ENCODE measurements at places on chromosomes 2 and 18. TPM values are rescaled to one million over a fixed set of nuclear protein-coding genes. Genes with fewer than 3 reads are reported as not detected.

Gene SCLY
- total RNA-seq, result 29.1 TPM

Gene TRAPPC8
- 62.7 TPM for total RNA-seq

Gene CTDP1
- total RNA-seq, result 75.3 TPM

Gene MARCHF7
- 120 TPM for total RNA-seq

Gene MGAT5
- 48.0 TPM for total RNA-seq

Gene NTSR2
- total RNA-seq, result not detected

Gene UGT1A4
- not detected for total RNA-seq

Gene TDRD15
- not detected for total RNA-seq

- H3K4me1 ChIP-seq, result peaks cover 12% of the 10 kb centered on the region
- no peak overlapping the region for H3K4me3 ChIP-seq
- H3K27ac ChIP-seq, result no peak overlapping the region
- no peaks in the 10 kb centered on the region for H3K27me3 ChIP-seq
Observed at GRCh38 chr2:86072271-86072858, 33.3 kb downstream of the POLR1A start.

DNA sequence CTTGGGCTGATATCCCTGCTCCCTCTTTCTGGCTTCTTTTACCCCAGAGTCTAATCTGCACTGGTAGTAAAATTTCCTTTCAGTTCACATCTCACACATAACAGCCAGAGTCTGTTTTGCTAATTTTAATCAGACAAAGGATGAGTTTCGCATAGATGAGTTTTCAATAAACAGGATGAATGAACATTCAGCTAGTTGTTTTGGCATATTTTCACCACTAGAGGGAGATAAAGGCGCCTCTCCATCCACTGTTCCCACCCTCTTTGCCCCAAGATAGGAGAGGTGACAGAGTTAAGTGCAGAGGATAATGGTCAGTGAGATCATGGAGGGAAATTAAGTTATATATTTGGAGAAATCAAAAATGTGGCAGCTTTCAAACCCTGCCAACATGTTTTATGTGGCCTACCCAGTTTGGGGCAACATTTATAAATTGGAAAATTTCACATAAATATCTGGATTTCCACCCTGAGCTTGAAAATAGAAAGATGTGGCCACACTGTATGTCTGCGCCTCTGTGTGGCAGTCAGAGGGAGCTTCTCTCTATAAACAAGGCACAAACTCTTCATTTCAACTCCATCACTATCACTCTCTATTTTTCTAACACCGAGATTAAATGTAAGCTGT, 48.5 kb upstream of the DTNA start:
- no peaks in the 10 kb centered on the region for H3K27me3 ChIP-seq
- no peak for DNase-seq
- H3K36me3 ChIP-seq, result no peaks in the 10 kb centered on the region
- no peak overlapping the region for H3K27ac ChIP-seq
- H3K4me3 ChIP-seq, result no peak overlapping the region

DNA sequence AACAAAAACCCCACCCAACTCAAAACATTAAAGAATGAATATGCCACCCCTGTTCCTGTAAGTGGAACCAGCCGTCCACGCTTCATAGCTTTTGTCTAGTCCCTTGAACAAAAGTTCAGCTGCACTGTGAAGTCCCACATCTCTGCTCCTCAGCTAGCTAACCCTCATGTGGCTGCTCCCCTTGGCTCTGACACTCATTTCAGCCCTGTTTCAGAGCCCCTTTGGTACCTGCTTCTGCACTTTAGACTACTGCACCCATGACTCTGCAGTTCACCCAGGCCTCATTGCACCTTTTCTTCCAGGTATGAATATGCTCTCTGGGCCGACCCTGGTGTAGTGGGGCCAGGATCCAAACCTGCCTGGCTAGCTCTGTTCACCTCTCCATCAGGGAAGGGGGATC, 155.3 kb downstream of the DIS3L2 start:
- no peaks in the 10 kb centered on the region for H3K36me3 ChIP-seq
- H3K27ac ChIP-seq, result no peak overlapping the region
- H3K4me3 ChIP-seq, result no peak overlapping the region
- DNase-seq, result no peak
- no peaks in the 10 kb centered on the region for H3K27me3 ChIP-seq

GRCh38 chr2:234025466-234025865, 25.0 kb upstream of the SPP2 start:
- peaks cover 27% of the 10 kb centered on the region for H3K4me1 ChIP-seq
- no peaks in the 10 kb centered on the region for H3K36me3 ChIP-seq
- peak; percentile 32 for DNase-seq
- H3K4me3 ChIP-seq, result peak overlapping the region; percentile 56
- no peak overlapping the region for H3K27ac ChIP-seq

GRCh38 chr2:168773128-168773527, 29.3 kb upstream of the NOSTRIN start:
- no peaks in the 10 kb centered on the region for H3K4me1 ChIP-seq
- no peak overlapping the region for H3K27ac ChIP-seq
- H3K36me3 ChIP-seq, result no peaks in the 10 kb centered on the region
- no peaks in the 10 kb centered on the region for H3K27me3 ChIP-seq
- no peak overlapping the region for H3K4me3 ChIP-seq
- no peak for DNase-seq

DNA sequence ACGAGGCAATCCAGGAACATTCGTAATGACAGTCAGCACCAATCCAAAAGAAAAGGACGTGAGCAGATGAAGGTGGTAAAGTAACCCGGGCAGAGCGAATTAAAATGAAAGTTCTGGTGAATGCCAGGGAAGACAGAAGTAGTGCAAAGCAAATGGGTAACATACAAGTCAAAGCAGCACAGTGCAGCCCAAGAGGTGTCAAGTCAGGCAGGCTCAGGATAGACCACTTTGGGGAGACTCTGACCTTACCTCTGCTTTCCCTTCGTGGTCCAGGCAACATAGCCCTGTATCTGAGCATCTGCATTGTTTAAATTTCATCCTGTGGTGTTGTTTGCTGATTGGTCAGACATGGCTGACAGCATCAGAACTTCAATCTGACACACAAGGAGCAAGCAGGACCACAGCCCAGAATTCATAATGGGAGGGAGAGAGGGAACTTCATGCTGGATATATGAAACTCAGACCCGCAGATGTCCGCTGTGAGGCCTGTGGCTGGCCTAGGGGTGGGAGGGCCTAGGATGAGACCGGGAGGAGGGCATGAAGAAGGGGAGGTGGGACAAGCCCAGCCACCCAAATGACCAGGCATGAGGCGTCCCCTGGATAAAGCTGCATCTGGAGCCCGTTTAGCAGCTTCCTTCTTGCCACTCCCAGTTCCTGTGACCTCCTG, 285.7 kb downstream of the TCF4 start:
- H3K4me3 ChIP-seq, result no peak overlapping the region
- DNase-seq, result no peak
- no peaks in the 10 kb centered on the region for H3K4me1 ChIP-seq
- no peak overlapping the region for H3K27ac ChIP-seq

GRCh38 chr2:28270456-28271152, 122.1 kb upstream of the FOSL2 start:
- no peak for DNase-seq
- no peak overlapping the region for H3K27ac ChIP-seq
- no peaks in the 10 kb centered on the region for H3K4me1 ChIP-seq
- no peak overlapping the region for H3K4me3 ChIP-seq

- H3K27ac ChIP-seq, result no peak overlapping the region
- H3K4me3 ChIP-seq, result no peak overlapping the region
- no peaks in the 10 kb centered on the region for H3K4me1 ChIP-seq
- H3K36me3 ChIP-seq, result no peaks in the 10 kb centered on the region
- H3K27me3 ChIP-seq, result no peaks in the 10 kb centered on the region
- DNase-seq, result no peak
Observed at GRCh38 chr2:216665717-216666116, 29.6 kb downstream of the IGFBP5 start.

- H3K27me3 ChIP-seq, result no peaks in the 10 kb centered on the region
- H3K4me1 ChIP-seq, result no peaks in the 10 kb centered on the region
- H3K4me3 ChIP-seq, result no peak overlapping the region
- no peak for DNase-seq
Observed at GRCh38 chr2:180999274-180999964, 19.0 kb downstream of the UBE2E3 start.

DNA sequence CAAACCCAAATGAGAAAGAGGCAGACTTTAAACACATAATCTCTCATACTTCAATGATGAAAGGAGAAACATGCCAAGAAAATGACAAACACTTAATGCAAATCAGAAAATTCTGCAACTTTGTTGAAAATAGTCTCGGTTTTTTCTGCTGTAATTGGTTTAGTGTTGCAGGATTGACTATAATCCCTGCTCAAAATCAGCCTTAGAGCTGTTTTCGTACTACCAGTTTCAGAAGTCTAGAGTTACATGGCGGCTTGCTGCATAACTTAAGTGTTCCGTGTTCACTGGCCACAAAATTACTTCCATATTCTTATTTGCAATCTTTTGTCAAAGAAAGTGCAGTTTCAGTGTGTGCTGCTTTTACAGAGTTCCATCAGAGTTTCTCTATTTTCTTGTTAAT, 48.9 kb upstream of the ITGAV start:
- H3K27me3 ChIP-seq, result no peaks in the 10 kb centered on the region
- no peak overlapping the region for H3K4me3 ChIP-seq
- H3K36me3 ChIP-seq, result no peaks in the 10 kb centered on the region
- no peak for DNase-seq

GRCh38 chr2:239804161-239805042, 220.7 kb downstream of the NDUFA10 start:
- no peak for DNase-seq
- H3K27ac ChIP-seq, result no peak overlapping the region
- H3K4me3 ChIP-seq, result no peak overlapping the region
- no peaks in the 10 kb centered on the region for H3K4me1 ChIP-seq
- no peaks in the 10 kb centered on the region for H3K36me3 ChIP-seq

DNA sequence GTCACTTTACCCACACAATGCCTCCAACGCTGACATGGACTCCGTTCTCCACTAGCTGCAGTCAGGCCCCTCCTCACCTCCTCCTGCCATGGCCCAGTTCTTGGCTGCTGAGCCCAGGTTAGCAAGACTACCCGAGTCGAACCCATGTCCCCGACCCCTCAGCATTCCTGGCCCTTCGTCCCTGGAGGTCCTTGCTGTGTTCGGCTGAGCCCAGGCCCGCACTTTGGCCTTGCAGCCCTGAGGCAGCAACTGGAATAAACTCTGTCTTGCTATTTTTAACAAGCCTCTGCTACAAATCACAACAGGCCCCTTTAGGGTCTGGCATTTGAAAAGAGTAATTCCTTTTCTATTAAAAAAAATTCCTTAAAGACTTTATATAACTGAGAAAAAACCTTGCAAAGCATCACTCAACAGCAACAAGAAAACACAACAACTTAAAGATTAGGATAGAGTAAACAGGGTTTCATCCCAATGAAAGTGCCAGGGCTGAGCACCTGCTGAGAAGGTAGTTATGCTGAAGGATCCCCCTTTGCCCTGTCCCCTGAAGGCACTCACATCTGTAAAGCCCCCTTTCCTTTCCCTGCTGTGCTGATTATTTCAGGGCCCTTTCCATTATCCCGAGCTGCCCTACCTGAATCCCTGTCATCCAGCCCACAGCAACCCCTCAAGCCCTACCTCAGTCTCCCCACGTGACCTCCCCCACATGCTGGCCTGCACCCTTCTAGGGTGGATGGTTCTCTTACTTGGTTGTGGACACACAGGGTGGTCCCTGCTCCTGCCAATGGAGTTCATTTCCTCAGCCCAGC, 120.0 kb upstream of the SNTG2 start:
- no peak overlapping the region for H3K4me3 ChIP-seq
- H3K4me1 ChIP-seq, result no peaks in the 10 kb centered on the region
- no peak overlapping the region for H3K27ac ChIP-seq

DNA sequence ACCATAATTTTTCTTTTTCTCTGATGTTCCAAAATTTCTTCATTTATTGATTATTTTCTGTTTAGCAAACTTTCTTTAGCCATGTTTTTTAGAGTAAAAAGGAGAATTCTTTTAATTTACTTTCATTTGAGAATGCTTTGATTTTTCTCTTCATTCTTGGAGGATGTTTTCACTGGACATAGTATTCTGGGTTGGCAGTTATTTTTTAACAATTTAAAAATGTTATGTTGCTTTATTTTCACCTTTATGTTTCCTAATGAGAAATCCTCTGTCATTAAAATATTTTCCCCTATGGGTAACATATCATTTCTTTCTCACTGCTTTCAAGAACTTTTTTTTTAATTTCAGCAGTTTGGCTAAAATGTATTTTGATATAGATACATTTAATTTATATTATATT, 631.4 kb upstream of the CDH2 start:
- no peak overlapping the region for H3K27ac ChIP-seq
- no peaks in the 10 kb centered on the region for H3K4me1 ChIP-seq
- H3K27me3 ChIP-seq, result no peaks in the 10 kb centered on the region
- H3K36me3 ChIP-seq, result no peaks in the 10 kb centered on the region
- DNase-seq, result no peak

GRCh38 chr2:85327160-85327821, 498 bp downstream of the TGOLN2 start:
- H3K36me3 ChIP-seq, result peaks cover 14% of the 10 kb centered on the region
- peak overlapping the region; percentile 92 for H3K27ac ChIP-seq
- peaks cover 31% of the 10 kb centered on the region for H3K4me1 ChIP-seq
- peak overlapping the region; percentile 84 for H3K4me3 ChIP-seq
- peak; percentile 70 for DNase-seq

GRCh38 chr18:44342162-44342561, 338.5 kb upstream of the SETBP1 start:
- no peak overlapping the region for H3K27ac ChIP-seq
- H3K36me3 ChIP-seq, result no peaks in the 10 kb centered on the region
- H3K4me1 ChIP-seq, result no peaks in the 10 kb centered on the region

DNA sequence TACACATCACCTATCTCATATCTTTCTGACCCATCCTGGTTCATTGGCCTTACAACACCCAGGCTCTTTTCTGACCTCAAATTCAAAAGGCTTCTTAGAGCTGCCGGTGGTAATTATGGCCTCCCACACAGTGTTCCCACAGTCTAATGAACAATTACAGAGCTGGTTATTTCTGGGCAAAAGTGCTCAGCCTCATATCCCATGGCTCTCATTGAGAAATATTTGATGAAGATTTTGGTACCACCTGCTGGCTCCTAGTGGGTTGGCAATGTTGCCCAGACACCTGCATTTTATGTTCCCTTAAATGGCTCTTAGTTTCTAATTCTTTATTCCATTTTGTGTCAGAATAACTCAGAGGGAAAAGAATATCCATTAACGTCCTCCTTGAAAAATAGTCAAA, 20.1 kb upstream of the SCYGR2 start:
- H3K27ac ChIP-seq, result no peak overlapping the region
- no peaks in the 10 kb centered on the region for H3K27me3 ChIP-seq
- no peaks in the 10 kb centered on the region for H3K36me3 ChIP-seq

DNA sequence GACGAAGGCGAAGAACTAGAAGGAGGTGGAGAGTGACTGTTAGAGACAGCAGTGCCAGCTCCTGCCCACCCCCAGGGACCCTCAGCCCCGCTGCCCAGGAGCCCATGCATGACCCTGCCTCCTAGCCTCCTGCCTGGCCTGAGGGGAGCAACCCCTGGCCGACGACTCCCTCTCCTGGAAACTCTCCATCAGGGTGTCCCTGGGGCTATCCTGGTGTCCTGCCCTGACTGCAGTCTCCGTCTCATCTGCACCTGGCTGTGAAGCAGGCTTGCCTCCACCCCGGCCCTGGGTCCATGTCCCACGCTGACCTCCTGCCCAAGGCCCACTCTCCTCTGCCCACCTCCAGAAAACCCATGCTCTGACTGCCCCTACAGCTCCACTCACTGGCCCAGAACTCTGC, 120.2 kb downstream of the RPIA start:
- no peak overlapping the region for H3K27ac ChIP-seq
- H3K4me1 ChIP-seq, result no peaks in the 10 kb centered on the region
- no peaks in the 10 kb centered on the region for H3K36me3 ChIP-seq
- no peak for DNase-seq
- H3K27me3 ChIP-seq, result no peaks in the 10 kb centered on the region
- H3K4me3 ChIP-seq, result no peak overlapping the region

Data from naive thymus-derived CD4-positive, alpha-beta T cell (primary cell).